ENCODE measurements at places on chromosomes 3 and 15.
A peak's percentile ranks its signal among the peaks of the same experiment; 100 is the strongest.

- no peak overlapping the region for H3K4me3 ChIP-seq
- no peaks in the 10 kb centered on the region for H3K4me1 ChIP-seq
- no peaks in the 10 kb centered on the region for H3K36me3 ChIP-seq
- H3K27me3 ChIP-seq, result no peaks in the 10 kb centered on the region
- H3K27ac ChIP-seq, result no peak overlapping the region
- DNase-seq, result no peak
These were observed 75.8 kb downstream of the B3GNT5 start for GRCh38 chr3:183328823-183329222.

DNA sequence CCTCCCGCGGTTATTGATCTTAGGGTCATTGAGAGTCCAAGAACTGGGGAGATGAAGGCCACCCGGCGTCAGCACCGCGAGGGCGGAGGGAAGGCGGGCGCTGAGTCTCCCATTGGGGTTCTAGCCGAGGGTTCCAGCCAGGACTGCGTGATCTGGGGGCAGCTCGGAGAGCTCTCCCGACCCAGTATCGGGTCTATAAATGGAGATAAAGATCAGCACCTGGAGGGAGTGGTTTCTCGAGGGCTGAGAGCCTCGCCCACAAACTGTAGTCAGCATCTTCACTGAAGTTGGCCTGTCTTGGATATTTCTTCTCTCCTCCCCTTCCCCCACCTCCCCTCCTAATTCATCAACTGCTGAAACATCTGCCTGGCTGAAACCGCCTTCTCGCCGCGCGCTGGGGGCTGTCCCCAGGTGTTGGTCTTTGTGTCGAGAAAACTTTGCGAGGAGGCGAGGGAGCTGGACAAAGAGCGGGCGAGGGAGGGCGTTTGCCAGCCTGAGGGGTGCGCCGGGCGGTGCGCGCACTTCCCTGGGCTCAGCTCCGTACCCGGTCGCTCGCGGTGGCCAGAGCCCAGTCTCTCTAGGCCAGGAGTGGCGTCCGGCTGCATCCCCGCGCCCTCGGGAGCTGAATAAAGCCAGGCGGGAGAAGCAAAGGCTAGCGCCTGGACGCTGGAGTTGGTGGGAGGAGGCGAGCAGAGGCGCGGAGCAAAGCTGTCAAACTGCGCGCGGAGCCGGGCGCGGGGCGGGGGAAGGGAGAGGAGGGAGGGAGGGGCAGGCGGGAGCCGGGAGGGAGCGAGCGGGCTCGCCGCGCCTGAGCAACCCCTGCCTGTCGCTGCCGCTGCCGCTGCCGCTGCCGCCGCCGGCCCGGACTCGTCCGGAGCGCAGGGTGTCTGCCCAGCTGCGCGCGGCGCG, at the start of gene ST8SIA2:
Gene ST8SIA2 (plus strand): TSS at position 811 of the 909 bp plus-strand sequence. CDS start 184 bp downstream, outside the sequence.
- no peaks in the 10 kb centered on the region for H3K4me1 ChIP-seq
- H3K36me3 ChIP-seq, result no peaks in the 10 kb centered on the region
- H3K4me3 ChIP-seq, result no peak within 1 kb of the TSS
- peaks cover 3% of the 10 kb centered on the region for H3K27me3 ChIP-seq

GRCh38 chr3:107323723-107324122, 53.5 kb upstream of the CCDC54 start:
- H3K4me1 ChIP-seq, result no peaks in the 10 kb centered on the region
- no peaks in the 10 kb centered on the region for H3K27me3 ChIP-seq
- DNase-seq, result no peak

- DNase-seq, result peak; percentile 33
- no peak overlapping the region for H3K4me3 ChIP-seq
- H3K27ac ChIP-seq, result no peak overlapping the region
- H3K27me3 ChIP-seq, result no peaks in the 10 kb centered on the region
- no peaks in the 10 kb centered on the region for H3K4me1 ChIP-seq
These were observed 15.6 kb downstream of the CPA3 start for GRCh38 chr3:148880681-148881080.

DNA sequence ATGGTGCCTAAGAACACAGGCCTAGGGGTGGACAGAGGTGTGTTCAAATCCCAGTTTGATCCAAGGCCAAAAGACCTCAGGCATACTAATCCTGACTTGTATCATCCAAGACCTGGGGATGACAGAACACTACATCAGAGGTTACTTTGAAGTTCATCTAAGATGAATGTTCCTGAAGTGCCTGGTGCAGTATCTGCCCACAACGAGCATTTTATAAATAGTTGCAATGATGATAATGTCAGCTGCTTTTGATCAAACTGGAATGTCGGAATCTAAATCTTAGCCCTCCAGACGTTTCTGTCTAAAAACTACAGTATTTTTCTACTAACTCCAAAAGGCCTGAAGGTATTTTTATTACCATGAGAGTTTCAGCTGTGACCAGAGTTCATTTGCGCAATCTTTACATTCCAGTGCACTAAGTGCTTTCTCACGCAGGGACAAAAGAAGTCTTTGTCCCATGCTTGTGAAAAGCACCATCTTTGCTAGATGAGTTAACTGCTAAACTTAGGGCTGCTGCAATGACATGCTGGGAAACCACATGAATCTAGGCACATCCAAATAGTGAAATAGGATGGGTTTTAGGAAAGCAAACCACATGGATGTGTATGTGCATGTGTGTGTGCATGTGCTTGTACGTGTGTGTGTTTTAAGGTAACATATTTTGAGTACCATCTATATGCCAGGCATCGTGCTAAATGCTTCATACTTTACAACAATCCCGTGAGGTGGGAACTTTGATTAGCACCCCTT, 18.1 kb downstream of the ANXA2 start:
- H3K4me3 ChIP-seq, result no peak overlapping the region
- no peaks in the 10 kb centered on the region for H3K27me3 ChIP-seq
- H3K27ac ChIP-seq, result peak overlapping the region; percentile 98
- H3K36me3 ChIP-seq, result peaks cover 51% of the 10 kb centered on the region
- peak; percentile 99 for DNase-seq

DNA sequence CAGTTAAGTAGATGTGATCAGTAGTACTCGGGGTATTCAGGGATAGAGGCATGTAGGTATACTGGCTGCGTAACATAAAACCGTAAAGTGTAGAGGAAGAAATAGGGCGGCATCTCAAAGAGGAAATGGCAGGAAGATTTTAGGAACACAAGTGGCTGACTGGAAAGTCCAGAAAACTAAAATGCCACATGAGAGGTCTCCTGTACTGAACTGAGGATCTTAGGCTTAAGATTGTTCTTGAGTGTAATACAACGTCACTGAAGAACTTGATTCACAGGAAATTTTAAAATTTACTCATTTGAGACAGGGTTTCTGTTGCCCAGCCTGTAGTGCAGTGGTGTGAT, 2.3 kb upstream of the LMLN start:
- H3K27ac ChIP-seq, result peak overlapping the region; percentile 52
- DNase-seq, result no peak
- H3K4me3 ChIP-seq, result no peak overlapping the region
- peaks cover 68% of the 10 kb centered on the region for H3K4me1 ChIP-seq
- peaks cover 39% of the 10 kb centered on the region for H3K36me3 ChIP-seq
- no peaks in the 10 kb centered on the region for H3K27me3 ChIP-seq

- H3K4me3 ChIP-seq, result no peak overlapping the region
- H3K4me1 ChIP-seq, result peaks cover 49% of the 10 kb centered on the region
- no peak overlapping the region for H3K27ac ChIP-seq
- H3K36me3 ChIP-seq, result no peaks in the 10 kb centered on the region
- 0 out of 2 replicates have a peak, but pooled peaks cover 1% of the 10 kb centered on the region for H3K27me3 ChIP-seq
- DNase-seq, result no peak
These were observed 89.0 kb downstream of the PPCDC start for GRCh38 chr15:75112278-75112847.

- H3K4me1 ChIP-seq, result peaks cover 44% of the 10 kb centered on the region
- no peaks in the 10 kb centered on the region for H3K27me3 ChIP-seq
- H3K36me3 ChIP-seq, result no peaks in the 10 kb centered on the region
These were observed 4.5 kb downstream of the CDHR4 start for GRCh38 chr3:49794926-49795905.

DNA sequence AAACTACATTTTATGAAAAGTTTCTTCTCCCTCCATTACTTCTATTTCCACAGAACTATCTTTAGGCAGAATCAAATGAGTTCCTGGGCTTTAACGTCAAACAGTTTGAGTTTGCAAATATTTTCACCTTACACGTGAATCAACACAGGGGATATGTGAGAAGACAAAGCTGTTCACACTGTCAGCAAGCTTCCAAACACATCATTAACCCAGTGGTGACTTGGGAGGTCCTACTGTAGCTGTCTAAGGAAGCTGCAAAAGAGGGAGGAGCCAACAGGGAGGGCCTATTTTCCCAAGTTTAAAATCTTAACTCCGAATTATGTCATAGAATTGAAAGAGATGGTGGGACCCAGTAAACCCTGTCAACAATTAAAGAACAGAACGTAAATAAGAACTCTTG, 337.8 kb upstream of the DNAJC19 start:
- no peaks in the 10 kb centered on the region for H3K36me3 ChIP-seq
- no peak overlapping the region for H3K4me3 ChIP-seq
- no peak overlapping the region for H3K27ac ChIP-seq
- H3K27me3 ChIP-seq, result no peaks in the 10 kb centered on the region
- DNase-seq, result no peak
- no peaks in the 10 kb centered on the region for H3K4me1 ChIP-seq

DNA sequence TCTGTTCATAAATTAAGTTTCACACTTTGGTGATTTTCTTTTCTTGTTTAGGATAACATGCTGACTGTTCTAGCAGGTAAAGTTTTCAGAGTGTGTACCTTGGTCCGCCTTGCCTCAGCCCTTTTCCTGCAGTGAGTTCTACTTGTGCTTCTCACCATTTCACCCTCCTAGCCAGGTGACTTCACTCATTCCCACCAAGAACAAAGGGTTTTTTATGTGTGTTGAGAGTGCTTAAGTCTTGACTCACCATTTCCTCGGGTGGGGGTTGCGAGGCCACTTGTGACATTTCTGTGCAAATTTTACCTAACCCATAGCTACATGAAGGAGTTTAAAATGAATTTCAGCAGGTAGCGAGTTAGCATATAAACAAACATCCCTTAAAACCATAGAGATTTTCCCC, 81.4 kb downstream of the C3orf38 start:
- peaks cover 8% of the 10 kb centered on the region for H3K4me1 ChIP-seq
- H3K27ac ChIP-seq, result no peak overlapping the region
- peak; percentile 2 for DNase-seq

DNA sequence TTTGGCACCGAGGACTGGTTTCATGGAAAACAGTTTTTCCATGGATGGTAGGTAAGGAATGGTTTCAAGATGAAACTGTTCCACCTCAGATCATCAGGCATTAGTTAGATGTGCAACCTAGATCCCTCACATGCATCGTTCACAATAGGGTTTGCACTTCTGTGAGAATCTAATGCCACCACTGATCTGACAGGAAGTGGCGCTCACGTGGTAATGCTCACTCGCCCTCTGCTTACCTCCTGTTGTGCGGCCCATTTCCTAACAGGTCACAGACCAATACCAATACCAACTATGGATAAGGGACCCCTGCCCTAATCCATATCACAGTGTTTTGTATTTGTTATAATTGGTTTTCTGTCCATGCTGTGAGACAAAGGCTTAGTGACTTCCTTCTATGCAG, 58.9 kb downstream of the SLMAP start:
- no peak for DNase-seq
- H3K4me3 ChIP-seq, result no peak overlapping the region
- no peaks in the 10 kb centered on the region for H3K36me3 ChIP-seq
- peaks cover 58% of the 10 kb centered on the region for H3K4me1 ChIP-seq

DNA sequence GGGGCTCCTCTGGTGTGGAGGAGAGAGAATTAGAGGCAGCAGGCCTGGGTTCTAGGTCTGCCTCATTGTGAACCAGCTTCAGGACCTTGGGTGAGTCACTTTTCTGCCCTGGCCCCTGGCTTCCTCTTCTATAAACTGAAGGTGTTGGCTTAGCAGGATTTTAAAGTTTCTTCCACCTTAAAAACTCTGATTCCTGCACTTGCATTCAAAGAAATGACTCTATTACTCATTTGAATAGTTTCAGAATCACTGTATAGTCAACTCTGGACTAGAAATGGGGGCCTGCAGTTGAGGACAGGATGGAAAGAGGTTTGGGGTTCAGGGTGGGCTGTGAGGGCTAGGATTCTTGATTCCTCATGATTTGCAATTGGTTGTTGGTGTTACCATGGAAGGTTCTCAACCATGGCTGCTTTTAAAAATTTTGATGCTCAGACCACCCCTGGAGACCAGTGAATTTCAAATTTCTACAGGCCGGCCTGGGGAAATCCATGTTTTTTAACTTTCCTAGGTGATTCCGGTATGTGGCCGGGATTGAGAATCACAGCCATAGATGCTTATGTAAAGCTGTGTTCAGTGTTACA, 19.9 kb downstream of the SMAD3 start:
- peaks cover 41% of the 10 kb centered on the region for H3K36me3 ChIP-seq
- no peaks in the 10 kb centered on the region for H3K27me3 ChIP-seq
- peaks cover 79% of the 10 kb centered on the region for H3K4me1 ChIP-seq
- H3K27ac ChIP-seq, result no peak overlapping the region
- no peak overlapping the region for H3K4me3 ChIP-seq

DNA sequence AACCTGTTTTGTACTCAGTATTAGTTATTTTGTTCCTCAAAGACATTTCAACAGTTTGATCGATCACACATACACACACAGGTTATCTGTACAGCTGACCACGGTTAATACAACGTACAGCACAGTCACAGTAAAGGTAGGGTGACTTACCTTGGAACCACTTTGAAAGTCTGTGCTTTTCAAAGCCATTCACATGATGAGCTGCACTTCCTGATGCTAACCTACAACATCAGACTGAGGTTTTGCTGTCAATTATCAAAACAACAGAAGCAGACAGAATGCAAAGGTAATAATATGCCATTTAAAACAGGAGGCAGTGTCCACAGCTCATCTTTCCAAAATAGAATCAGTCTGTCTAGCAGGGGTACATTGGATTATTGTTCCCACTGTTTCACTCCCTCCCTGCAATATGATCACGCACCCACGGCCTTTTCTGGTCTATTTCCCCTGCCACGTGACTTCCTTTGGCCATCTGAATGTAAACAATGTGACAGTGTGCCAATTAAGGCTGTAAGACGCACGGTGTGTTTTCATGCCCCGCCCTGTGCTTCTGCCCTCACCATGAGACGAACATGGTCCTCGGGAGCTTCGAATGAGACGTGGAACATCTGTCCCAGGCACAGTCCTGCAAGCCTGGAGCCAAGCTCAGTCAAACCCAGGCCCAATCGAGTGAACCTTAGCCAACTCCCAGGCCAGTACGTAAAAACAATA, 102.4 kb downstream of the FMN1 start:
- H3K27ac ChIP-seq, result no peak overlapping the region
- DNase-seq, result no peak
- H3K36me3 ChIP-seq, result no peaks in the 10 kb centered on the region
- no peaks in the 10 kb centered on the region for H3K4me1 ChIP-seq
- no peak overlapping the region for H3K4me3 ChIP-seq

GRCh38 chr15:28023422-28023821, 75.7 kb downstream of the OCA2 start:
- no peak overlapping the region for H3K27ac ChIP-seq
- no peaks in the 10 kb centered on the region for H3K36me3 ChIP-seq
- no peak for DNase-seq
- H3K4me1 ChIP-seq, result peaks cover 13% of the 10 kb centered on the region
- H3K27me3 ChIP-seq, result no peaks in the 10 kb centered on the region

GRCh38 chr3:123723070-123723469, 138.2 kb upstream of the HACD2 start:
- no peak for DNase-seq
- no peaks in the 10 kb centered on the region for H3K4me1 ChIP-seq
- H3K36me3 ChIP-seq, result peaks cover 5% of the 10 kb centered on the region
- no peaks in the 10 kb centered on the region for H3K27me3 ChIP-seq

All from HepG2 (cell line).